A549 treated with ZK216348 at 1 μM for 4 hours (cell line): ENCODE measurements at places on chromosomes 4 and X. TPM values are rescaled to one million over a fixed set of nuclear protein-coding genes. Genes with fewer than 3 reads are reported as not detected.

Gene CXCL6
- total RNA-seq, result not detected in 5 replicates

Gene WDR17
- total RNA-seq, result 1.5 to 2.6 TPM (median 1.8 TPM) in 5 replicates

Gene SSX4
- total RNA-seq, result not detected in 5 replicates

Gene TLR1
- 0.17 to 0.81 TPM (median 0.32 TPM) in 5 replicates for total RNA-seq

Gene TRAM1L1
- 0.18 to 0.66 TPM (median 0.56 TPM) in 5 replicates for total RNA-seq

Gene AR
- 2.6 to 3.9 TPM (median 3.2 TPM) in 5 replicates for total RNA-seq

Gene UCHL1
- total RNA-seq, result 924 to 983 TPM (median 929 TPM) in 5 replicates

Gene SYTL4
- 1.6 to 3.6 TPM (median 2.8 TPM) in 5 replicates for total RNA-seq

Gene TMPRSS11B
- not detected in 5 replicates for total RNA-seq

Gene EIF4E
- 70.1 to 191 TPM (median 85.5 TPM) in 5 replicates for total RNA-seq

Gene PRRG1
- 3.9 to 8.4 TPM (median 7.5 TPM) in 5 replicates for total RNA-seq

Gene NOX1
- 0.11 to 0.20 TPM in 2 of 5 replicates, not detected in the others for total RNA-seq

Gene LRP2BP
- total RNA-seq, result 0.05 to 0.28 TPM (median 0.17 TPM) in 4 of 5 replicates, not detected in the other

Gene BTK
- total RNA-seq, result 0.06 to 0.60 TPM (median 0.20 TPM) in 4 of 5 replicates, not detected in the other

Gene ZNF630
- 0.15 to 0.55 TPM (median 0.26 TPM) in 5 replicates for total RNA-seq
